ENCODE measurements at places on chromosomes 2 and 18.

DNA sequence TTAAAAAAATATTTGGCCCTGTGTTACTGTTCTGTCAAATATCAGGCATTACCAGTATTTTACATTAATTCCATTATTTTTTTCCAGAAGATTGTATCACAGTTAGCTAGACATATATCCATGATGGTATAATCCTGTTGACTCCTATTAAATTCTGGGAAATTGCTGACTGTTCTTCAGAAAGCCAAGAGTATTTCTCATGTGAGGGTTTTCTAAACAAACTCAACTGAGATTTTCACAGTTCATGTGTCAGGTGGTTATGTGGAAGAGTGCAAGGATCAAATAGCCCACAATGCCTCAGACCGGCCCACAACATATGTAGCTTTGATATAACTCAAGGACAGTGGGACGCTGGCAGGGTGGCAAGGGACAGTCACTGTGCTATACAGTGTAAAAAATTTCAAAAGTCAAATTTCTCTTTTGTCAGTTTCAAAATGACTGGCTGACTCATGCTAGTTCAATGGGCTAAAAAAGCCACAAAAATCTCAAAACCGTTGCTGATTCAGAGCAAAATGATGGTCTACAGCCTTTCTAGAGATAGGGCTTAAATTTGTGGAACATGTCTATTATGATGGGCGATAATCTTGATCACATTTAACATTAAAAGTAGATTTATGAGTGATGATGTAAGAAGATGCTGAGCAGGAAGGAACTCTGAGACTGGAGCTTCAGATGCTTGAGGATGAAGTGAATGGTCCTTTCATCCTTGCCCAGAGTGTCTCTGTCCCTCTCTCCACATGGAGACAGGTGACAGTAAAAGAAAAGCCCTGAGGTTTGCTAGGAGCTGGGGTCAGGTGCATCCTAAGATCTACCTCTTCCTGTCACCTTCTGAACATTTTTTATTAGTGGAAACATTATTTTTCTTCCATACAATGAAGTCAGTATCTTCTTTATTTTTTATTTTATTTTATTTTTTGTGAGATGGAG, 175.8 kb upstream of the PIEZO2 start:
- no peak for DNase-seq

DNA sequence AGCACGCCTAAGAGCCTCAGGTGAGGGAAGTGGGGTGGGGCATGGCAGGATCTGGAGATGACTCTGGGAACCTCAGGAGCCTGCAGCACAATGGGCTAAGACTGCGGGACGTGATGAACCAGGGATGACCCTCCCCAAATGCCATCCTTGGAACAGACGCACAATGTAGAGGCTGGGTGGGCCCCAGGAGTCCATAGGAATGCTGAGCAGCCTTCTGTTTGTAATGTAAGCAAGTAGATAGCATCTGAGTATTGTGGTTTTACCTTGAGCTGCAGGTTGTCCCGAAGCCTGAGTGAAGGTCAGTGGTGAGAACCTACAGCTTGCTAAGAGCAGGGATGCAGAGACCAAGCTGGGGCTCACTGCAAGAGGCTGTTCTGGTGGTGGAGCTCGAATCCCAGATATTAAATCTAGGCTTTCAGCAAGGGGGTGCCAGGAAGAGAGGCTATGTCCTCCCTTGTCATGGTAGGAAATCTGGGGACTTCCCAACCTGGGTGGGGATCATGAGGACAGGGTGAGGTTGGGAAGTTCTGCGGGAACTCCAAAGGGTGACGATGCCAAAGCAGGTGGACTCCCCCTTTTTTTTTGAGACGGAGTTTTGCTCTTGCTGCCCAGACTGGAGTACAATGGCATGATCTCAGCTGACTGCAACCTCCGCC, 5.8 kb downstream of the SCTR start:
- no peak for DNase-seq

DNA sequence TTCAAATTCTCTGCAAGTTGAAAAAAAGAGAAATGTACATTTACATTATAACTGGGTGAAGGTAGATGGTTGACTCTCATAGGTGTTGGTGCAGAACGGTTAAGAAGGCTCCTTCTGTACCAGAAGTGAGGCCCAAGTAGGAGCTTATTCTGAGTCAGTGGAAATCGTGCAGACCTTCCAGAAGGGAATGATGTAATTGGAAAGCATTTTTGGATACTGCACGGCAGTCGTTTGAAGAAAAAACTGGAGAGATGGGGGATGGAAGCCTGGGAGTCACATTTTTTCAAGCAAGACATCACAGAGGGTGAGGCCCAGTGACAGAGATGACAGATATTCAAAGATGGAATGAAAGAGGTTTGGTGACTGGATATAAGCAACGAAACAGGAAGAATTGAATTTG, 39.4 kb downstream of the HRH4 start:
- no peak for DNase-seq

GRCh38 chr2:79219383-79219988, 59.9 kb upstream of the REG3A start:
- DNase-seq: no peak

DNA sequence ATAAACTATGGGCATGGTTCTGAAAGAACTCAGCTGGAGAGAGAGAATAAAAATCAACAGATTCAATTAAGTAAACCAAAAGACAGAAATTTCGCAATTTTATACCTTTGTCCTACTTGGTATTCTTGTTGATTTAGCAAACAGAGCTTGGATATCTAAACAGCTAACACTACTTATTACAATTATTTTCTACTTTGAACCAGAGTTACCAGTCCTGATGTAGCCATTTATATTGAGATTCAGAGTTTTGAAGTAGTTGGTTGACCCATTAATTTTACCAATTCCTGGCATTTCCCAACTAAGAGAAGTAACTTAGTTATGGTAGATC, 48.9 kb downstream of the ASXL2 start:
- no peak for DNase-seq

GRCh38 chr2:12669036-12669435, 47.7 kb upstream of the TRIB2 start:
- DNase-seq: no peak

- no peak for DNase-seq
Observed at GRCh38 chr2:64792300-64792699, 138.6 kb upstream of the SERTAD2 start.

DNA sequence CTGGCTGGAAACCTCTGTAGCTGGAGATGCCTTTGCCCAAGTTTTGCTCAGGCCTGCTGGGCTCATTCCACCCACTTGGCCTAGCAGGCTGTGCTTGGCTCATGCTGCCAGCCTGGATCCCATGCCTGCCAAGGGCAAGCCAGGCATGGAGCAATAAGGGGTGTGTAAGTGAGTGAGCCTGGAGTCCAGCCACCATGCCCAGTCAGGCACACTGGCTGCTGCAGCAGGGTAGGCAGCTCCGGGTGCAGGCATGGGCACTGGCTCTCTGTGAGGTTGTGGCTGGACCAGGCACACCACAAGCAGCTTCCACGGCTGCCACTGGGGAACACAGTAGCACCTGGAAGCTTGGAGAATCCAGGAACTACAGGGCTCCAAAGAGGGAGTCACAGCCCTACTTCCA, 147.7 kb upstream of the HS6ST1 start:
- no peak for DNase-seq

- DNase-seq: no peak
Observed at GRCh38 chr2:224173933-224174332, 134.8 kb upstream of the SERPINE2 start.

DNA sequence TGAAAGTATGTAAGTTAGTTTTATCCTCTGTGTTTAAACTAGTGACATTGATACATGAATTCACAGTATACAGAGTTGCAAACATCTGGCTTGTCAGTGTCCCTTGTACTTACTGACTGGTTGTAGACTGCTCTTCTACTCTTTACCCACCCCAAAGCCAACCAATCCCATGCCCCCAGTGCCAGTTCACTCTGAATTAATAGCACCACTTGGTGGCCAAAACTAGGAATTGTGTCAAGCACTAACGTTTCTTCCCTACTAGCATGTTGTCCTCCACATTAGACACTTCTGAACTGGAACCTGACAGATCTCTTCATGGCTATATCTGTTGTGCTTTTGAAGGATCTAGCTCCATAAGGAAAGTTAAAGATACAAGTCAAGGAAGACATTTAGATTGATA, 27.2 kb upstream of the OTX1 start:
- peak; percentile 2 for DNase-seq

DNA sequence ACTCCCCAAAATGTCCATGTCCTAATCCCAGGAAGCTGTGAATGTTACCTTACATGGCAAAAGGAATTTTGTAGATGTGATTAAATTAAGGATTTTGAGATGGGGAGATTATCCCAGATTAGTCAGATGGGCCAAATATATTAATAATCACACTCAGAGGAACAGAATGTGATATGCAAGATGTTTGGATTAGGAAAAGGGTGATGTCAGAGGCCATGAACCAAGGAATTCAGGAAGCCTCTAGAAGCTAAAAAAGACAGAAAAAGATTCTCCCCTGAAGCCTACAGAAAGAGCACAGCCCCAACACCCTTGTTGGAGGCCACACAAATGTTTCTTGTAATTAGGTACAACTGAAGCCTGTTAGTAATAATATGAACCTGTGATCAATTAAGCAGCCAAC, 13.1 kb downstream of the TMEM131 start:
- DNase-seq: no peak

DNA sequence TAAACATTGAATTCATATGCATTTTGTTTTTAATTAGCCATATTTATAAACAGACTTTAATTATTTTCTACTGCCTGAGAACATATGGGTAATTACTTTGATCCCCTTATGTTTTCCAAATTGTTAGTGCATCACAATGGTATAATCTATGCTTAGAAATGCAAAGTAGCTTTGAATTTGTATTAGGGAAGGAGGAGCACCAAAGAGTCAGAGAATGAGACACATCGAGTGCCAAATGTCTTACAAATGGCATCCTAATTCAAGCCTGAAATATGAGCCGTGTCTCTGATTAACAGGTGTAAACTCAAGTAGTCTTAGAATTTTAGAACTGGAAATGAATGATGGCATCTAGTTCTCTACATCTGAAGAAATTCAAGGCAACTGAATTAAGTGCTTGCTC, 8.7 kb upstream of the HNMT start:
- no peak for DNase-seq

DNA sequence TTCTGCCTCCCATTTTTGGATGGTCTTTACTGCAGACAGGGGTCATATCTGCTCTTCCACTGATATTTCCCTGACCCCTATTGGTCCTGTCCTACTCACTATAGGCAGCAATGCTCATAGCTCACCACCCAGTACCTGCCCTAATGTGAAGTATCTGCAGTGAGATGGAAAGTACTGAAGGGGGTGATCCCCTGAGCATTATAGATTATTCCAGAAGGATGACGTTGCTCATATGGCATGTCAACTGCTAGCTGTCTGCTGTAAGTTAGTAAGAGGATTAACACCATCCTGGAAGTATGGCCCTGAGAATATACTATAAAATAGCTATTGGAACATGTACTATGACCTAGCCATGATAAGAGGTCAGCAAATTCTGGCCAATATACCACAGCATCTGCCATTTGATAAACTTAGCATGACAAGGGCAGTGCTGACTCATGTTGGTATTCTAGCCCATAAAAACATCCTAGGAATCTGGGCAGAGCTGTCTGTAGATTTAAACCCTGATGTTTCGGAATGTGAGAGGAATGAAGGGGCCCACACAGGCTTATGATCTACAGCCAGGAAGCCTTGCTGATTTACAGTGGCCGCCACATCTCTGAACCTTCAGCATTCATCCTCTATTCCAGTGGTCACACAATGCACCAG, 451.4 kb downstream of the TNS1 start:
- DNase-seq: no peak

- peak; percentile 57 for DNase-seq
Observed at GRCh38 chr18:70659036-70659925, 370.4 kb downstream of the SOCS6 start.

- DNase-seq: no peak
Observed at GRCh38 chr18:49935215-49935614, 121.9 kb upstream of the ACAA2 start.

GRCh38 chr2:136497709-136498108, 267.6 kb upstream of the THSD7B start:
- DNase-seq: no peak

DNA sequence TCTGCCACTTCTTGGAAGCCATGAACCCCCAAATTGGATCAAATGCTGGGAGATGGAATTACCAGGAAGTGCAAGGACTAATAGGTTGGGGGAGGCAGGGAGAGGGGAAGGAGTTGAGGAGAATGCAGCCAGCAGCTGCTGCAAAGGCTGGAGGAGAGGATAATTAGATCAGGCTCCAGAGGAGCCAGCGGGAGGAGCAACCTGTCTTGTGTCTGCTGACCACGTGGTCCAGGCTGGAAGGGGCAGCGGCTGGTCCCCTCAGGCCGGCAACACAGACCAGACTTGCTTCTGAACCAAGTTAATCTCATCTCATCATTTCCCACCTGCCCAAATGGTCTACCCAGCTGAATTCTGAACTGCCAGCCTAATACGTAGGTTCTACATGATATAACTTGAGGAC, 68.3 kb downstream of the MRO start:
- no peak for DNase-seq

- no peak for DNase-seq
Observed at GRCh38 chr2:240646900-240647502, 21.7 kb downstream of the GPR35 start.

DNA sequence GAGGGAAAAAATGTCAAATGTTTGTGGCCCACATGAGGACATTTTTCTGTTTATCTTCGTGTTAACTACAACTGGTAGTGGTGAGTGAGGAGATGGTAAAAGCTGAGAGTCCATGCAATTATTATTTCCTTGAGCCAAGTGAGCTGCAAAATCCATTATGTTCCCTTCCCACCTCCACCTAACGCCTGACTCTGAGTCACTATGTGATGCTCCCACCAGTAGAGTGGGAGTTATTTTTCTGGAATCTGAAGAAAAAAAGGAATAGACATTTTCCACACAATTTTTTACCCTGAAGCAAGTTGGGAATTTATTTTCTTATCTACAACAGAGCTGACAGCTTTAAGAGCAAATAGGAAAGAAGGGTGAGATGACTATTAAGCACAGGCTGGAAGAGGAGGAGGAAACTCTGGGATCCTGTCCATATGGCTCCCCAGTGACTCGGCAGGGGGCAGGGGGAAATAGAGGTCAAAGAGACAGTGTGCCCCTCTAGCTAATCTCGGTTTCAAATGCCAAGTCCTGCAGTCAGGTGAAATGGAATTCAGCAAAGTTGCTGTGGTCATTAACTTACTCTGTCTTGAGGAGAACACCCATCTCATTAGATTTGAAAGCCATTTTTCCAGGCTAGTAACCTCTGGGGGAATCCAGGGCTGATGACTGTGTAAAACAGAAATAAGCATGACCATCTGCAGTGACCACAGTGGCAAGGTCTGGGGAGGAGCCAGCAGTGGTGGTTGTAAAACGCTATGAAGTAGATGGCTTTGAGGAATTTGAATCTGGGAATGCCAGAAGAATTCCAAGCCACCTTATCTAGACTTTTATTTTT, 463.9 kb downstream of the STK39 start:
- no peak for DNase-seq

- no peak for DNase-seq
Observed at GRCh38 chr2:207543272-207543671, 13.5 kb downstream of the CREB1 start.

- no peak for DNase-seq
Observed at GRCh38 chr18:38502539-38502938, 936.9 kb upstream of the CELF4 start.

DNA sequence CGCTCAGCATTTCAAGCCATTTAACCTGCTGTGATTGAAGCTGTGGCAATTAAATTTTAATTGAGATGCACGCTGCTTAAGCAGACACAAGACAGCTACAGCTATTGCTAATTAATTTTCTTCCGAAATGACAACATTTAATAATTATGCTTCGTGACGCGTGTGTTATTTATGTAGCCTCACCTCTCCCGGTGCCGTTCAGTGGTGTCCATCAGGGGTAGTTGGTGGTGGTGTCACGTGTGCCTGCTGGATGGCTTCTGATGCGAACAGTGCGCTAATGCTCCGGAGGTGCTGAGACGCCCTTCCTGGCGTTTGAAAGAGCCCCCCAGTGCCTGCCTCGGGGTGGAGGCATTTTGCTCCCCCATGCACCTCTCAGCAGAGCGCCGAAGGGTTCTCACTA, 39.5 kb downstream of the GLI2 start:
- no peak for DNase-seq

Measured in T-helper 1 cell (primary cell).